Naive thymus-derived CD4-positive, alpha-beta T cell (primary cell): ENCODE measurements at places on chromosomes 11 and 22.

DNA sequence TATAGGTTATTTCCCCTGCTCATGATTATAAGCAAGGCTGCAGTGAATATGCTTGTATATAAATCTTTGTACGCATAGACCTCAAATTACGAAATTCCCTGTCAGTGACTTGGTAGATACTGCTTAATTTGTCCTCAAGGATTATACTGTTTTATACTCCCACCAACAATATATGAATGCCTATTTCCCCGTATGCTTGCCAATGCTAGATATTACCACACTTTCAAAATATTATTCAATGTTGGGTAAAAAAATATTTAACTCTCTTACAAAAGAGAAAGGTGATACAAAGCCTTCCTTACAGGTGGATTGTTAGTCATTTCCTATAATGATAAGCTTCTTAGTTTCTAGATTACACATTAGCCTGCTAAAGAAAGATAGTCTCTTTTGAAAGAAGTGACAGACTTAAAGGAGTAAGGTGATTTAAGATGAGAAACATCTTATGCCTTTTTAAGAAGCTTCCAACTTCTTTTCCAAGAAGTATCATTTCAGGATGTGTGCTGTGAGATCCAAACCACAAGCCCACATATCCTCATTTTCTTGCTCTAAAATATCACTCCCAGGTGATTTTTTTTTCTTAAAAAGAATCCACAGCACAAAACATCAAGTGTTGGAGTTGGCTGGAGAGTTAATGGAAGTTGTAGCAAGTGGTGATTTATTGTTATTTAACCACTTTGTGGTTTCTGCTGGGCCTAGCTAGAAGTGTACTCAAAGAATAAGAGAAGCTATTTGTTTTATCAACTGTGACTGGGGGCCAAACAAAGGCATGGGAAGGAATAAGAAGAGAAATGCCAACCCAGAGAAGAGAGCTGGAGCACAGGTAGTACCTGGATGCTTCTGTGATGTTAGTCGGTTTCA lies 59.2 kb downstream of the BARX2 start:
- no peak for DNase-seq

GRCh38 chr11:12402691-12403120 lies 25.3 kb downstream of the PARVA start:
- DNase-seq = no peak

DNA sequence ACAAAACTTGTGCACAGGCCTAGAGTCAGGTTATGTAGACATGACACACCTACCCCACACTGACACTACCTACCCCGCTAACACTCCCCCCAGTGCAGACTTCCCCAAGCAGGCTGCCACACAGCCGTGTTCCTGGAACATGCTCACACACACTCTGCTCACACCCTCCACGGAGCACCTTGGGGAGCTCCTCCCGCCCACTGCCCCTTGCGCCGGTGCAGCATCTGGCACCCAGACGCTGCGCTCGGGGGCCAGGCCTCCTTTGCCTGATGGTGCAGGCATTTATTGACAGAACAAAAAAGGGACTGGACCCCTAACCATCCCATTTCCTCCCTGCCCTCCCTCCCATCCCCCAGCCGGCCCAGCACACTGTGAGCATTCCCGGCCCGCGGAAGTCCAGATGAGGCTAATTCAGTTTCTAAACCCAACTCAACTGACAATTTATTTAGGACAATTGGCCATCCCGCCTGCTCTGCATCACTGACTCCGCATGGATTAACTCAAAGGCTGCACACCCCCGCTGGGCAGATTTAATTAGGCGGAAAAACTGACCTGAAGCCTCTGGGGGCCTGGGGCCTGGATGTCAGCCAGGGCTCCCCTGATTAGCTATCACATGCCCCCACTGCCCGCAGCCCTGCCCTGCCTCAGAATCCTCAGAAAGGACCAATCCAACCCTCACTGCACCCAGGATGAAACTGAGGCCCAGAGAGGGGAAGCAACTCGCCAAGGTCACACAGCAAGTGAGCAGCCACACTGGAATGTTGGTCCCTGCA lies 30.1 kb downstream of the KCNC1 start:
- DNase-seq = no peak

- no peak for DNase-seq
Measured at GRCh38 chr11:79013509-79013908, 427.3 kb downstream of the TENM4 start.

DNA sequence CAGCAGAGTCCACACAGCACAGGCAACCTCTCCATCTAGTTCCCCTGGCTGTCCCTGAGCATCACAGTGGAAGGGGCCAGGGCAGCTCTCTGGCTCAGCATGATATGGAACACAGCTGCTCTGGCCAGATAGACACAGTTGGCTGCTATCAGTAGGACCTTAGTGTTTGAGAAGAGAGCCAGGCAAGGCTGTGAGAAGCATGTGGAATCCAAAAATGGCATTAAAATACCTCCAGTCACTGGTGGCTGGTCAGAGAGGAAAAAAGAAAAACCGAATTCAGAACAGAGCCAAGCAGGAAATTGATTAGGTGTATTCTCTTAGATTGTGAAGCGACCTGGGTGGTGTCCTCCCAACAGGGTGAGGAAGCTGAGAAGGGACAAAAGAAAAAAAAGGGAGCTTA lies 27.9 kb downstream of the SERPINH1 start:
- no peak for DNase-seq

DNA sequence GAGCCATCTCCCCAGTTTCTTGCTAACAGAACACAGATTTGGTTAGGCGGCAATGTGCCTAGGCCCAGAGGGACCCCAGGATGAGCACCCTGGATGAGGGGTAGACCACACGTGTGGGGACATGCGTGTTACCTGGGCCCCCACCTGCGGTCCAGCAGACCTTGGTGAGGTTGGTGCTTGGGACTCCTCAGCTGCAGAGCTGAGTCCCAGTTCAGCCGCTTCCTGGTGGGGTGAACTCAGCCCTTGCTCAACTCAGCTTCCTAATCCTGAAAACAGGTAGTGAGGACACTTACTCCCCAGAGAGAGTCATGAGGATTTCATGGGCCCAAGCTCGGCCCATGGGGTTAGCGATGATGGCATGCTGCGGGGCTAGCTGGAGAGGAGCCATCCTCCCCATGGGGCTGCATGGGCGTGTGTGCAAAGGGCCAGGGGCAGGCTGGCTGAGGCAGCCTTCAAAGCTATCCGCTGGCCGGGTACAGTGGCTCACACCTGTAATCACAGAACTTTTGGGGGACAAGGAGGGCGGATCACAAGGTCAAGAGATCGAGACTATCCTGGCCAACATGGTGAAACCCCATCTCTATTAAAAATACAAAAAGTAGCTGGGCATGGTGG lies 46.9 kb upstream of the SHISAL1 start:
- no peak for DNase-seq

DNA sequence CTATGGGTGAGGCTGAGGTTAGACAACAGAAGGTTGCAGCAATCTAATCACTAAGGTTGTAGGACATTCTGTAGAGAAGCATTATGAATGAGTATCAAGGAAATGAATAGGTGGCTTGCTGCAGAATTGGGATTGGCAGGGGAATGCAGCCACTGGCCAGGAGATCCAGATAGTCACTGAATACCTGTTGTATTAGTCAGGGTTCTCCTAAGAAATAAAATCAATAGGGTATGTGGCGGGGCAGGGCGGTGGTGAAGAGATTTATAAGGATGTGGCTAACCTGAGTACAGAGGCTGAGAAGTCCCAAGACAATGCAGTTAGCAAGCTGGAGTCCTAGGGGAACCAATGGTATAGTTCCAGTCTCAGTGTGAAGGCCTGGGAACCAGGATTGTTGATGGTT lies 163.0 kb downstream of the SPON1 start:
- no peak for DNase-seq

GRCh38 chr11:57490456-57491248 lies 24.9 kb downstream of the SLC43A1 start:
- DNase-seq = no peak

DNA sequence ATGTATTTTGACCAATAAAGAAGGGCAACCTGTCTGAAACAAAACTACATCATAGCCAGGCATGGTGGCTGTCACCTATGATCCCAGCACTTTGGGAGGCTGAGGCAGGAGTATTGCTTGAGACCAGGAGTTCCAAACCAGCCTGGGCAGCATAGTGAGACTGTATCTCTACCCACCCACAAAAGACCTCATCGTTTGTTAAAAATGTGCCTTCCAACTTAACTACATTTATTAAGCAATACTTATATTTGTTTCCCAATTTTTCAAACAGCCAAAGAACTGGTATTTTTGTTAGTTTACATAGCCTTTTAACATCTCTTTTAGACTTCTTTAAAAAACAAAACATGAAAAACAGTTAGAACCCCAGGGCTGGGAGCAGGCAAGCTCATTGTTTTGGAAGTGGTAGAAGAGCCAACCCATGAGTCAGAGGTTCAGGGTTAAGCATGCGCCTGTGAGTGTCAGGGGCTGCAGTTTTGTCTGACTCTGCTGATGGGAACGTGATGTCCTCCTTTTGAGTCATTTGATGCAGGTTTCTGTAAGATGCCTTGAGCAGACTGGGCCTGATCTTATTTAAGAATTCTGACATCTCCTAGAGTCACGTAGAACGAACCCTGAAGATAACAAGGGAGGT lies 53.9 kb upstream of the CRTAM start:
- no peak for DNase-seq

- no peak for DNase-seq
Measured at GRCh38 chr22:23796461-23796860, 9.7 kb downstream of the SMARCB1 start.
